T-helper 1 cell (primary cell): ENCODE measurements at places on chromosomes 7 and 10.

DNA sequence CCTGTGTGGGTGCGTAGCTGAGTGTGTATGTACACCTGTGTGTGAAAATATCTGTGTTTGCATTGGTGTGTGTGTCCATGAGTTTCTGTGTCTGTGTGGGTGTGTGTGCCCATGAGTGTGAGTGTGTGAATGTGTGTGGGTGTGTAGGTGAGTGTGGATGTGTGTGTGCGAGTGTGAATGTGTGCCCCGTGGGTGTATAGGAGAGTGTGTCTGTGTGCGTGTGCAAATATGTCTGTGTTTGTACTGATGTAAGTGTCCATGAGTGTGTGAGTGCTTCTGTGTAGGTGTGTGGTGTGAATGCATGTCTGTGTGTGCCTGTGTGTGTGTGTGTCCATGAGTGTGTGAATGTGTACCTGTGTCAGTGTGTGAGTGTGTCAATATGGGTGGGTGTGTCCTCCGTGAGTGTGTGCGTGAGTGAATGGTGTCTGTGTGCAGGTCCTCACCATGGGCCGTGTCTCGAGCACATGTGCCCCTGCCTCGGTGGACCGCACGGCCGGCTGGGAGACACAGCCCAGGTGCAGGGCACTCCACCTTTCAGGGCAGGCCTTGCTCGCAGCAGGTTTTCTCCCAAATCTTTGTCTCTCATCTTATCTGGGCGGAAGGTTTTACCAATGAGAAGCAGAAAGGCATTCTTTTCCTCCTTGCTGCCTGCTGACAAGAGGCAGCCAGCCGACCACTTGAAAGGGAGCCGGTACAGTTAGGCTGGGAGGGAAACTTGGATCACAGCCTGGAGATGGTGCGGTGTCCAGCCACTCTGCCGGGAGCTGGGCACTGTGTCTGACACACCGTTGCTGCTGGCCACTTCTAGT, 107.1 kb upstream of the FAM20C start:
- DNase-seq = no peak

- no peak for DNase-seq
Measured at GRCh38 chr7:6443372-6443941, 4.3 kb downstream of the DAGLB start.

- DNase-seq = no peak
Measured at GRCh38 chr7:710161-710560, 16.3 kb upstream of the DNAAF5 start.

DNA sequence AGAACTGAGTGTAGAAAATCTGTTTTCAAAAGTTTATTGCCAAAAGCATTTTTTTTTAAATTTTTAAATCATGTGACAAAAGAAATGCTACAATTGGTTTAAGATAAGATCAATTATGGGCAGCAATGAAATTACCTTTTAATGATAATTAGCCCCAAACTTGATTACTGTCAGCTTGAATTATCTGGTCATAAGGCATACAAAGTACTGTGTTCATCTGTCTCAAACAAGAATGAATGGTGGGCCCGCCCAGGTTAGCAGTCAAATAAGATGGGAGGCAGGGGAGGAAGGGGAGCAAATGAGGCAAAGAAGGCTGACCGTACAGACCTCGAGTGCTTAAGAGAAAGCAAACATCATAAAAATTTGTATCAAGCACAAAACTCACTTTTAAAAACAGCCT, 68.1 kb downstream of the JAZF1 start:
- no peak for DNase-seq

GRCh38 chr10:17428351-17429097, 25.9 kb downstream of the ST8SIA6 start:
- peak; percentile 59 for DNase-seq

- peak; percentile 32 for DNase-seq
Measured at GRCh38 chr10:111598433-111599059, 521.7 kb downstream of the ADRA2A start.

- DNase-seq = no peak
Measured at GRCh38 chr10:124037784-124038183, 55.6 kb downstream of the CHST15 start.

GRCh38 chr10:71390461-71390835, 6.3 kb upstream of the CDH23 start:
- DNase-seq = no peak
